ENCODE measurements at places on chromosomes 2 and 18.

DNA sequence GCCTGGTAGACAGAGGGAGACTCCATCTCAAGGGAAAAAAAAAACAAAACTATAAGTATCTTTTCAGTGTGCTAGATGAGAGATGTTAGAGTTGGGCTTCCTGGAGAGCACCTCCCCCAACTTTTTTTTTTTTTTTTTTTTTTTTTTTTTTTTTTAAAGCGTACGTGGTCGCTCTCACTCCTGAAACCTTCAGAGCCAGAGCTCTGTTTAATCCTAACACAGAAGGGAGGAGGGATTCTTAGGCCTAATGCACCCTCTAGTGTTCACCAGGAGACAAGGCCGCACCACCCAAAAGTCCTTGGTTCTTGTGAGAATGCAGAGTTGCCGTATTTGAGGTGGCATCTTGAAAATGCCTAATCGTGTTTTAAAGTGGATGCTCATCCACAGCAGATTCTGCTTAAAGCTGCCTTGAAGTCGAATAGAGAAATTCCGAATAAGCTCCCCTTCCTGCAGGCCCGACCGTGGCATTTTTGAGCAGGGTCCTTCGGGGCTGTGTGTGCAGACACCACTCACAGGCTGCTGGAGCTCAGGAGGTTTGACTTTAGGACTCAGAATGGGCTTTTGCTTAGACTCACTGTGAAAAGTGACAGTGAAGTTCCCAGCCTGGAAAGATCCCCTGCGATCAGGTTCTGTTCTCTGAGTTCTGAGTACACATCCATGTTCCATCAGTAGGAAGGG, 252.6 kb downstream of the AGAP1 start:
- DNase-seq = peak; percentile 64

DNA sequence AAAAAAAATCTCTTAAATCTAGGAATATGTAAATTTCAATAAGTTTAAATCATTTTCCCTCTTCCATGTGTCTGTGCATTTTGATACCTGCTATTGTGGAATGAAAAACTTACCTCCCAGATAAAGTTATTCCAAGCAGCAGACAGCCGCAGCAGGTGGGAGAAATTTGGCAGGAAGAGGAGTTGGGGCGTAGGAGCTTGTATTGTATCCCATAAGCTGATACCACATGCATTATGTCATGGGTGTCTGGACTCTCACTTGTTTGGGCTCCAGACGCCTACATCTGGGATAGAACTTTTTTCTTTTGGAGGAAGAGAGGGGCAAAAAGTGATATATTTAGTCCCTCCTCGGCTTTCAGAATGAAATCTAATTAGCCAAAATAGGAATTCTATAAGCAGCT, 59.3 kb upstream of the TCF4 start:
- no peak for DNase-seq

DNA sequence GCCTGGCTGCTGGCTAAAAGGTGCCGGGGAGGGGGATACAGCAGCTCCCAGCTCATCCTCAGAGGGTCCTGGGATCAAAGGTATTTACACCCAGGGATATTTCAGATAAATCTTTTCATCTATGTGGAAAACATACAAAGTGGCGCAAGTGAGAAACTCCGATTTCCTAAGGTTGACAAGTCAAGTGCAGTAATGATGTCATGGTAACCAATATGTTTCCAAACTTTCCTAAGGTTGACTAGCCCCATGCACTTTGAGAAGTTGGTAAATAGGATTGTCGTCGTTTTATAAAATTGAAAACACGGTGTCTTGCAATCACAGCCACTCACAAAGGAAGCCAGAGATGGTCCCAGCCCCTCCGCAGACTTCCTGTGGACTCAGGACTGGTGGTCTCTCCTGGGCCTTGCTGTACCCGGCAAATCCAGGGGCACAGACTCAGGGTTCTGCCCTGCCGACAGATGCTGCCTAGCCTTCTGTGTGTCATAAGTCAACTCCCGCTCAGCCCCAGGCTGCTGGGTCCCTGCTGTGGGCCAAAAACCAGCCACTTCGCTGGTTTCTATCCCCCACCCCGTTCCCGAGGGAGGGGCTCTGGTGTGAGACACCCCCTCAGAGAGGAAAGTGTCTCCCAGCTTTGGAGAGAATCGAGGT, 111.2 kb upstream of the PPP1CB start:
- no peak for DNase-seq

DNA sequence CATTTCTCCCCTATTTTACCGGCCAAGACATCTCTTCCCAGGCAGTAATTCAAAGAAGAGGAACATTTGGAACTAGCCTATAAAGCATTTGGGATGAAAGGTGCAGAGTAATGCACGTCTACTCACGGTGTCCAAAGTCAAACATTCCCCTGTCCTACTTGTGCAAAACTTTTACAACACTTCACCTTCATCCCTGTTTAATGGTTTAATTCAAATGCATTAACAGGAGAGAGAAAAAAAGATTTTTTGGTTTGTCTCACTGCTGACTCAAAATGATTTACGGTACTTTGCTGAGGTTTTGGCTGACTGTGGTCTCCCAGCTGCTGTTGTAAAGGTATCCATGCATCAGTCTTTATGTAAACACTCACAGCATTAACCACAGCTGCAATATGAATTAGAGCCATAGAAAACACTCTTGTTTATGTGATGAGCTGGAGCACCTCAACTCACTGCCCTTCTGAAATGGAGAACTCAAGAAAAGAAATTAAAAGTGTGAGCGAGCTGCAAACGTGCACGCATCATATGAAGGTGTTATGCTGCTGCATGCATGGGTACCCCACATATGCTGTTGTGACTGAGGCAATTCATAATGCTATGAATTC, 220.5 kb downstream of the PIEZO2 start:
- no peak for DNase-seq

DNA sequence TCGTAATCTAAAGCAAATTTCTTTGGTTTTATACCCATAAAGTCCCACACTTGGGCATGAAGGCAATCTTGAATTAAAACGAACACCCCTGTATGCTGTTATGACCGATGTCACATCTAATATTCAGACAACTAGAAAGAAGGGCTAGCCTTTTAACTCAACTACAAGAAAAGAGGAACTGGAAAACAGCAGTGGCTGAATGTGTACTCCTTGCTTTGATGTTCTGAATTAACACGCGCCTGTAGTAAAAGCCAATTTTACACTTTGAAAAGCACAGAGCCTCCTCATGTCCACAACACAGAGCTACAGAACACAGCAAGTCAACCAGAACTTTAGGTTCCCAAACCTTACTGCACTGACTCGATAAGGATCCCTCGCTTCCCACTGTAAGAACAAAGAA, 147.6 kb downstream of the HDAC4 start:
- DNase-seq = no peak

DNA sequence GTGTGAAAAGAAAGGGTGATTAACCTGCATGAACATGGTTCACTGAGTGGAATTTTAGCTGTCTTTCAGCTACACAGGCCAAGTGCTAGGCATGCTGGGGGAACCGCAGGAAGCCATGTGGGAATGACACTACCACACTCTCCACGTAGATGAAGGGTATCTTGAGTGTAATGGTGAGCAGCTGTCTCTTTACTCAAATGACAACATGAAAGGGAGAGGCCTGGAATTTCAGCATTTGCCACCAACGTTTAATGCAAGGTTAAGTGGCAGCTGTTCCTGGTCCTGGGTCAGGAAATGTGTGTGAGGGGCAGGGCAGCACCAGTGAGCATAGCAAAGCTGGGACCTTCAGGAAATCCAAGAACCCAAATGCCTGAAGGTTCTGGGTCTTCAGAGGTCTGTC, 588.4 kb downstream of the SLC4A3 start:
- DNase-seq = no peak

DNA sequence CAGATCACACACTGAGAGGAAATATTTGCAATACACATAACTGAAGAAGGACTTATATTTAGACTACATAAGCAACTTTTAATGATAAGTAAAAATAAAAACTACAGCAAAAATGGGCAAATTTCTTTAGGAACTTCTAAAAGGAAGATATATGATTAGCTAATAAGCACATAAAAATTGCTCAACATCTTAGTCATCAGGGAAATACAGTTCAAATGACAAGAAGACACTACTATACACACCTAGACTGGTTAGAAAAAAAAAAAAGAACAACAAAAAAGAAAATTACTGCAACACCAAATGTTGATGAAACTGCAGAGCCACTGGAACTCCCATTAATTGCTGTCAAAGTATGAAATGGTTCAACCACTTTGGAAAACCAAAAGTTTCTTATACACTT, 1247.5 kb upstream of the ACVR2A start:
- no peak for DNase-seq

DNA sequence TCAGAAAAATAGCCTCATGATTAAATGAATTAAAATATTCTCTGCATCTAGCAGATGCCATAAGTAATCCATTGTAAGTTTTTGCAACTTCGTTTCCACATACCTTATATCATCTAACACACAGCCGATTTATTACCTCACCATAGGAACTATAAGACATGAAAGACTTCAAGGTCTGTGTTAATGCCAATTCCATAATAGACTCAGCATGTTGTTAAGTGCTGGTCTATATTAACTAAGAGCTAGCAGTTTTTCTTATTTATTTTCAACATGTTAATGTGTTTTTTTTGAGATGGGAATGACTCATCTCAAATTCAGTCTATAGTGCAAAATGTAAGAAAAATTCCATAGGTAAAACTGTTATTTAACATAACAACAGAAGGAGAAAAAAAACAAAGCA, 243.9 kb upstream of the GULP1 start:
- no peak for DNase-seq

GRCh38 chr2:26469092-26469710, 8.7 kb downstream of the OTOF start:
- peak; percentile 70 for DNase-seq

DNA sequence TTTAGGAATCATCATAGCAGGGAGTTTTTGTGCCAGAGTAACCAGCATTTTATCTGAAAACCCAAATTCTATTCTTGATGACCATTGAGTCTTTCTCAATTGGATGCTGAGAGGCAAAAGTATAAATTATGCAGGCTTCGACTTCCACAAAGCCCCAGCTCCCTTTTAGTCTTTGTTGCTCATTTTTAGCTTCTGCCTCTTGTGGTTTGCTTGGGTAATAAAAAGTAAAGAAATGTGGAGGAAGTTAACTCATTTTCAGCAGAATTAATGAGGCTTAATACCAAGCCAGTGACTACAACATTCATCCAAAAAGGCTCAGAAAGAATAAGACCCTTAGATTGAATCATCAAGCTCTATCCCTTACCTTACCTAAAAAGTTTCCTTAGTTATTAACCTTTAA, 18.6 kb downstream of the ERMN start:
- DNase-seq = no peak

- DNase-seq = no peak
Observed at GRCh38 chr2:233551491-233551890, 15.1 kb downstream of the USP40 start.

Measured in RKO (cell line).